ENCODE measurements at places on chromosomes 12 and 14.

DNA sequence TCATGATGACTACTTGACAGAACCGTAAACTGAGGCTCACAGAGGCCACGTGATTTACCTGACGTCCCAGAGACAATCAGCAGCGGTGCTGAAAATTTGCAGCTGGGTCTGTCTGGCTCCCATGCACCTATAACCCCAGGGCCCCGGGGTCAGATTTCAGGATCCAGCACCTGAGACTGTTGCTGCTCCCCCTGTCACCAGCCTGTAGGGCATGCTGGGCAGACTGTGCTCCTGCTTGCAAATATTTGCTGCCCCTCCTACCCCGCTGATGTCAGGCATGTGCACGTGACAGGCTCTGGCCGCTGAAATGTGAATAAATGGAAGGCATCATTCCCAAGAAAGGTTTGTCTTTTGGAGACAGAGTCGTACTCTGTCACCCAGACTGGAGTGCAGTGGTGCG lies 6.0 kb downstream of the MMAB start:
- peak; percentile 58 for DNase-seq

GRCh38 chr14:64605926-64606685 lies 56.3 kb downstream of the PPP1R36 start:
- DNase-seq: no peak

GRCh38 chr14:37606678-37607077 lies 11.2 kb downstream of the TTC6 start:
- DNase-seq: no peak

- no peak for DNase-seq
Measured at GRCh38 chr12:87246726-87247125, 782.5 kb downstream of the C12orf50 start.

DNA sequence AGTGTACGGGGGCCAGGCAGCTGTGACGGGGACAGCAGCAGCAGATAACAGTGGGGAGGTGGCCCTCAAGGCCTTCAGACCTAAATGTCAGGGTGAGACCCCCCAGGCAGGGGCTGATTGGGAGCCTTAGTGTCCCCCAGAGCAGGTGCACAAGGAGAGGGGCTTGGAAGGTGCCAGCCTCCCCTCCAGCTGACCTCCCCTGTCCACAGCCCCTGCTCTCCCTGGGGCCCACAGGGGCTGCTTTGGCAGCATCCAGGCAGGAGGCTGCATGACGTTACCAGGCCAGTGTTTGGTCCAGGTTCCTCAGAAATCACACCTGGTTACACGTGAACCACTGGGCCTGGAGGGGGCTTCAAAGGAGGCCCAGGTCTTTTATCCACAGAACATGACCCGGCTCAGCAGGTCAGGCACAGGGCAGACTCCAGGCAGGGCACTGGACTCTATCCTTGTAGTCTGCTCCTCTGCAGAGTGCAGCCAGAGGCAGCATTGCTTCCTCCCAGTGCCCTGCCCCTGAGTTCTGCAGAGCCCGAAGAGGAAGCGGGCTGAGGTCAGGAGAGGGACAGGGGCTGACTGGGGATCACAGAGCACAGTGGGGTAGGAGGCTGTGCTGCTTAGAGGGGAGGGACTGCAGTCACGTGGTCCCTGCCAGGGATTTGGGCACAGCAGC lies 2.6 kb upstream of the TRMT61A start:
- DNase-seq: no peak

DNA sequence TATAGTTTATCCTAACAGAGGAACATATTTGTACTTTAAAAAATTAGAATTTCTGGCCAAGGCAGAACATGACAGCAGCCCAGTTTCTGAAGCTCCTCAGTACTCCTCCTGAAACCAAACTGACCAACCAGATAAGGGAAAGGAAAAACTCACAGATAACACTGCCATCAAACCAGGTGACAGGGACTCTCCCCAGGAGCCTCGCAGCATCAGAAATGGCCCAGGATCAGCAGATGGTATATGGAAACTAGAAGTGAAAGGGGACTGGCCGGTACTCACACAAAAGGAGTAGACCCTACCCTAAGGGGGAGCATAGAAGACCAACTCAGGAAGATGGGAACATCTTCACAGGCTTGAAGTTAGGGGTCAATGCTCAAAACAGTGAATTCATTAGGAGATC lies 22.0 kb downstream of the GALC start:
- no peak for DNase-seq

- DNase-seq: no peak
Measured at GRCh38 chr12:117091758-117092510, 7.3 kb downstream of the TESC start.

DNA sequence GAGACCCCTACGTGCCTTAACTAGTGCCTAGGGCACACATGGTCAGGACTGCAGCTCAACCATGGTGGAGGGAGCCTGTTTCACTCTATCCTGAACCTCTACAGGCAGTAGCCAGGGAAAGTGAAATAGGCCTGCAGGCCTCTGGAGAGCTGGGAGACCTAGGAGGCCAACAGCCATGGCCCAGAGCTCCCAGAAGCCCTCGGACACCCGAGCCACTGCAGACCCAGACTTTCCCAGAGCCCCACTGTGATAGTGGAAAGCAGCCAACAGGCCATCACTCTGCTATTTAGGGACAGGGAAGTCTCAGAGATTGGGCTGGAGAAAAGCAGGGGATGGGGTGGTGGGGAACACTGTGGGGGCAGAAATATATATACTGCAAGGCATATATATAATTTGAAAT lies 56.5 kb upstream of the ZFP36L1 start:
- DNase-seq: no peak

DNA sequence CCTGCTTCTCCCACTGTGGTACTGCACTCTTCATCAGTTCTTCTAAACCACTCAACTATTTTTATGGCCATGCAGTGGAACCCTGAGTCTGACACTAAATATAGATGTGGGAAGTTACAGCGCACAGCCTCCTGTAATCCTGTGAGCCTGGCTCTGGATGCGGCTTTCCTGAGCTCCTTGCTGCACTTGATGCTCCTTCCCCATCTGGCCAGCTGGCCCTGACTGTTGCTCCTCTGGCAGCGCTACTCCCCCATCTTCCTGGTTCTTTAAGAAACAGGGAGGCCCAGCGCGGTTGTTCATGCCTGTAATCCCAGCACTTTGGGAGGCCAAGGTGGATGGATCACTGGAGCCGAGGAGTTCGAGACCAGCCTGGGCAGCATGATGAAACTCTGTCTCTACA lies 24.6 kb downstream of the IQSEC3 start:
- DNase-seq: no peak

DNA sequence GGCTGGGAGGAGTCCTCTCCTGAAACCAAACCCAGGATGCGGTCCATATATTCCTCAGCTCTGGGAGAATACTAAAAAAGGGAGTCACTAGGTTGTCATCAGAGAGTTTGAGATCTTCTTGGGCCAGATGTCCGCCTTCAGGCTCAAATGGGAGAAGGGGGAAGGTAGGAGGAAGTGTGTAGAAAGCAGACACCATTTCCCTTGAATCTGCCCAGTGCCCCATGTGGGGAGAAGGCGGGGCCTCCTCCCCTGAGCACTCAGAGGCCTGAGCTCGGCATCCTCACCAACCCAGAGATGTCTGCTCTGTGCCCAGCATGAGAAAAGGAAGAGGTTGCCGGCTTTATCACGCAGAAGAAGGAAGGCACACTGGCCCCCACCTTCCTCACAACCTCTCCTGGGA lies 37.3 kb downstream of the LTBP2 start:
- peak; percentile 2 for DNase-seq

- DNase-seq: no peak
Measured at GRCh38 chr12:5514016-5514415, 82.1 kb downstream of the NTF3 start.

DNA sequence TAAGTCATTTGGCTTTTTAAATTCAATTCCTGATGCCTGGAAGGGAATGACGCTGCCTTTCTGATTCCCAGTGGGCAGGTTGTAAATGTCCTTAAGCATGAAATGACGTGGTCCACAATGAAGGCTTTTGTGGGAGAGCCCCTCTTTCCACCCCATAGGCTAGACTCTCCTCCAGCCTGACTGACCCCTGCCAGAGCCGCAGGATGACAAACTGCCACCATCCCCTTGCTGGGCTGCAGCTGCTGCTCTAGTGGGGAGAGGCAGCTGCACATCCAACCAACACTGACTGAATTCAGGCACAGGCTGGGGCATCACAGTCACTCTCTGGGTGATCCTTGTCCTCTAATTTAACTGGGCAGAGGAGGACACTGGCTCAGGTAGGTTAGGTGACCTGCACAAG lies 6.3 kb downstream of the TSPAN11 start:
- no peak for DNase-seq

DNA sequence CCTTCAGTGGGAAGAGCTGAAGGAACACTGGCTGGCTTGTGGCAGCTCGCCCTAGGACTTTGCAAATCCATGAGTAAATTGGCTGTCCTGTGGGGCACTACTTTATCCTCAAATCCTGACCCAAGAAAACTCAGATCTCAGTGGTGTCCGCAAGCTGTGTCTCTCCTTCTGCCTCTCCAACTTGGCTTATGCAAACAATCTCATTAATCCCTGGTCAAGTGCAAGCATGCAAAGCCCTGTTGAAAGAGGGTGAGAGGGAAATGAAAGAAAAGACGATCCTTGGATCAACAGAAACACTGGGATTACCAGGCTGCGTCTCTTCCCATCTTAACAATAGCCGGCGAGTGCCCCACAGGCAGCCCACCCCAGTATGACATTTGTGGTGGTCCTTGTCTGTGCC lies 901.6 kb downstream of the BCL11B start:
- DNase-seq: no peak

DNA sequence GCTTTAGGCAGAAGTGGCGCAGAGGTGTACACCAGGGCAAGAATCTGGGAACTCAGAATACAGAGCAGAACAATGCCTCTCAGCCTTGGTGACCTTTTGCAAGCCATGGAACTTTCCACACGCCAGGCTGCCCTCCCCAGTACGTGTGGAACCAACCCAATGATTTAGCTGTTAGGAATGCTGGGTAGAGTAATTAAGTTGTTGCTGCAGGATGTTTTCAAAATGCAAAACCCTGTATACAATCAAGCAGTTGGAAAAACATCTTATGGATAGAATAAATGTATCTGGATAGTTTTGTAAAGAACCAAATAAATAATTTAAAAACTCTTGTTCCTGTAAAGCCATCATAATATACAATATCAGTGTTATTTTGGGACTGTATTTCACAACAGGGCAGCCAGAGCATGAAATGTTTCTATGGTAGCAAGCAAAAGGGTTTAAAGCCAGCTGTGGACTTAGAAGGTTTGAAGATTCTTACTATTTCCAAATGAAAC lies 19.4 kb downstream of the PPP1R36 start:
- no peak for DNase-seq

GRCh38 chr12:7899755-7900154 lies 27.0 kb upstream of the SLC2A14 start:
- DNase-seq: no peak

GRCh38 chr14:63642656-63643382 lies 1.1 kb upstream of the WDR89 start:
- DNase-seq: no peak
